GM19239 (cell line): ENCODE measurements at places on chromosomes 1 and 21.

DNA sequence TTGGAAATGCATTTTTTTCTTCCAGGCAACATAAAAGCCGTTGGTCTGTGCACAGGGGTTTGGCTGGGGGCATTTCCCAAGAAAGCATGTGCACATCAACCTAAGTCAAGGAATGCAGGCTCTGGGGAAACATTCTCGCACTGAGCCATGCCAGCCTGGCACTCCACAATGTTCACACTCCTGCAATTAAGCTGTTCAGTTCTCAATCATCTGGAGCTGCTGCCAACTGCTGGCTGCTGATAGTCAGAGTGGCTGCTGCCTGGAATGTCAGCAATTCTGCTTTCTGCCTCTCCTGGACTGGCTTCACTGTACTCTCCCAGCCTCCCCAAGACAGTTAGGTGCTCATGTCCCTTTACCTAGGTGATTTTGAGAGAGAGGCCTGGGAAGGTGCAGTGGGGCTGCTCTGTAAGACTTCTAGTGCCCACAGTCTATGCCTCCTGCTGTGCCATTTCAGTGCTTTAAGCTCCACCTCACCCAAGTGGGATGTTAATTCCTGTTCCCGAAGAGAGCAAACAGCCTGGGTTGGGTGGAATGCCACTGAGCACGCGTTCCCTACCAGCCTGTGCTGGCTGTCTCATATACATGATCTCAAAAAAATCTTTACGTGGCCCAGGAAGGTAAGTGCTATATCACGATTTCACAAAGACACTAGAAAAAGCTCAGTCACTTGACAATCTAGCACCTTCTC is 131.7 kb downstream of the BRINP2 start:
- DNase-seq: no peak

GRCh38 chr1:110462964-110463363 is 12.0 kb downstream of the PROK1 start:
- DNase-seq: no peak

- no peak for DNase-seq
These were observed 46.8 kb downstream of the TRPM2 start for GRCh38 chr21:44399955-44400790.

GRCh38 chr1:48069662-48070395 is 72.6 kb upstream of the TRABD2B start:
- no peak for DNase-seq

GRCh38 chr1:32431736-32432400 is 33.0 kb upstream of the ZBTB8B start:
- no peak for DNase-seq

DNA sequence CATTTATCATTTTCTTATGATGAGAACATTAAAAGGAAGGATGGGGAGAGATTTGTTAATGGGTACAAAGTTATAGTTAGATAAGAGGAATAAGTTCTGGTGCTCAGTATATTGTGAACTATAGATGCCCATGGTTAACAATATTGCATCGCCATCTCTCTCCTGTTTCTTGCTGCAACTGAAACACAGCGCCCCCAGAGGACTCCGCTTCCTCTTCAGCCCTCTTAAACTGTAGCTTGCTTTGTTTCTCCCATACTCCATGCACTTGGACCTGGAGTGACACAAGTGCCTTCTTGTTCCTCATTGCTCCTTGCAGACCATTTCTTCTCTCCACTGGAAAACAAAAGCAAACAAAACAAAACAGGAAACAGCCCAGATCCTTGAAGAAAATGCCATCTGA is 70.1 kb upstream of the NTPCR start:
- no peak for DNase-seq

DNA sequence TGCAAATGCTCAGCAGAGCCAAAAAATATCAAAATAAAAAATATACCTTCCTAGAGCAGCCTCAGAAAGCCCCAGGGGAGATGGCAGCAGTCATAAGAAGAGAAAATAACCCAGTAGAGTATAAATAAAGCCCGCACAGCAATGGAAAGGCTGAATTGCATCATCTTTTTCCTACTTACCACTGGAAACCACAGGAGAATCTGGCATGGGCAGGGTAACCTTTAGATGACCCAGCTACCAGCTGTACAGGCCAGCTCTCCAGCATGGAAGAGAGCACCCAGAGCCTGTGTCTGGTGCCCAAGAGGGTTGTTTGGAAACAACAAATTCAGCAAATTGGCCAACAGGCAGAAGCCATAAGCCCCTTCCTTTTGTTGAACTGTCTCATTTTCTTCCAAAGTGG is 253.1 kb downstream of the OMA1 start:
- no peak for DNase-seq

DNA sequence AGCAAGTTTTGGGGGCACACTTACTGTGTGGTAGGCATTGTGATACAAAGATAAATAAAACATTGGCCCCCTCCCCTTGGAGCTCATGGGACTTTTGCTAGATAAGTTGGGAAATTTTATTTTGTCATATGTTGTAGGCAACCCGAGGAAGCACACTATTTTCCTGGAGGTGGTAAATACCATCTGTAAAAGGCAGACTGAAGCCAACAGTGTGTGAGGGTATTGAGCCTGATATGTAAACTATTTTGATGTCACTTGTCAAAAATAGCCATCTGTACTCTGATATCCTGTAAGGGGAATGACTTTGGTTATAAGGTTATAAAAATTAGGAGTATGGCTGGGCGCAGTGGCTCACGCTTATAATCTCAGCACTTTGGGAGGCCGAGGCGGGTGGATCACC is 30.6 kb downstream of the VANGL2 start:
- DNase-seq: no peak

DNA sequence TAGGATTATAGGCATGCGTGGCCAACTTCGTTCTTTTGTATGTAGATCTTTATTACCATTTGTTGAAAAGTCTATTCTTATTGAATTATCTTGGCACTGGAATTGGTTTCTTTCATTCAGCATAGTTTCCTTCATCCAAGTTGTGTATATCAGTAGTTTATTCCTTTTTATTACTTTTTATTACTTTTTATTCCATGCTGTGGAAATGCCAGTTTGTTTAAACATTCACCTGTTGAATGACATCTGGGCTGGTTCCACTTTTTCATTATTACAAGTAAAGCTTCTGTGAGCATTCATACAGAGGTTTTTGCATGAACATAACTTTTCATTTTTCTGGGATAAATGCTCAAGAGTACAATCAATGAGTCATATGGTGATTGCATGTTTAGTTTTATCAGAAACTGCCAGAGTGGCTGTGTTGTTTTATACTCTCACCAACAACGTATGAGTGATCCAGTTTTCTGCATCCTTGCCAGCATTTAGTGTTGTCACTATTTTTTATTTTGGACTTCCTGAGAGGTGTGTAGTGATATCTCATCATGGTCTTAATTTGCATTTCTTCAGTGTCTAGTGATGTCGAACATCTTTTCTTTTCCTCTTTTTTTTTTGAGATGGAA is 28.6 kb downstream of the PTPRU start:
- DNase-seq: no peak

GRCh38 chr21:45361033-45361997 is 43.6 kb upstream of the COL18A1 start:
- no peak for DNase-seq

DNA sequence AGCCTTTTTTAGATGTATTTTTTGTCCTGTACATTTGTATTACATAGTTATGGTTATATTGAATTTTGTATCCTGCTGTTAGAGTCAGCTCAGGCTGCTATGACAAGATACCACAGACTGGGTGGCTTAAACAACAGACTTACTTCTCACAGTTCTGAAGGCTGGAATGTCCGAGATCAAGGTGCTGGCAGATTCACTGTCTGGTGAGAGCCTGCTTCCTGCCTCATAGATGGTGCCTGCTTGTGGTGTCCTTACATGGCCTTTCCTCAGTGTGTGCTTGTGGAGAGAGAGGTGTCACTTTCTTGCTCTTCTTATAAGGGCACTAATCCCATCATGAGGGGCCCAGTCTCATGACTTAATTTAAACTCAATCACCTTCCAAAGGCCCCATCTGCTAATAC is 23.1 kb upstream of the MYSM1 start:
- DNase-seq: no peak

DNA sequence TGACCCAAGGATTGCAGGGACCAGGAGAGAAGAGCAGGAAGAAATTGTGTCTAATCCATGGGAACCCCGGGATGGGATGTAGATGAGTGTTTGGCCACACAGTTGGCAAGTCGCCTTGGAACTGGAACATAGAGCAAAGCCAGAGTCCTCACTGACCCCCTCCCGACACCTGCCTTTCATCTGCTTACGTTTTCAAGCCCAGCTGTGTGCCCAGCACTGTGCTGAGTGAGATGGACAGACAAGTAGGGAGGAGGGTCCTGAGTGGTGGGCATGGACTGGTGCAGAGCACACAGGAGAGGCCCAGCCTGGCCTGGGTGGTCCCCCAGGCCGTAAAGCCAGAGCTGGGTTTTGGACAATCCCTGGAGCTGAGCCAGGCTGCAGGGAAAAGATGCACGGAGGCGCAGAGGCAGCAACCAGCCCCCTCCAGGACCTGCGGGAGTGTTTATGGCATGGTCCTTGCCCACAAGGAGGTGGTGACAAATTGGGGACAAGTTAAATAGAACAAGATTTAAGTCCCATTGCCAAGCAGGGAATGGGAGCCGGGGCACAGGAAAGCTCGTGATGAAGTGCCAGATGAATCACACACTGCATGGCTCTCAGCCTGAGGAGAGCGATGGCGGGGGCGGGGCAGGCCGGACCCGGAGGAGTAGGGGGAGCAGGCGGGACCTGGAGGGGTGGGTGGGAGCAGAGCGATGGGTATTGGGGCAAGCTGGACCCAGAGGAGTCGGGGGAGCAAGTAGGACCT is 157.8 kb upstream of the VAMP3 start:
- DNase-seq: no peak

DNA sequence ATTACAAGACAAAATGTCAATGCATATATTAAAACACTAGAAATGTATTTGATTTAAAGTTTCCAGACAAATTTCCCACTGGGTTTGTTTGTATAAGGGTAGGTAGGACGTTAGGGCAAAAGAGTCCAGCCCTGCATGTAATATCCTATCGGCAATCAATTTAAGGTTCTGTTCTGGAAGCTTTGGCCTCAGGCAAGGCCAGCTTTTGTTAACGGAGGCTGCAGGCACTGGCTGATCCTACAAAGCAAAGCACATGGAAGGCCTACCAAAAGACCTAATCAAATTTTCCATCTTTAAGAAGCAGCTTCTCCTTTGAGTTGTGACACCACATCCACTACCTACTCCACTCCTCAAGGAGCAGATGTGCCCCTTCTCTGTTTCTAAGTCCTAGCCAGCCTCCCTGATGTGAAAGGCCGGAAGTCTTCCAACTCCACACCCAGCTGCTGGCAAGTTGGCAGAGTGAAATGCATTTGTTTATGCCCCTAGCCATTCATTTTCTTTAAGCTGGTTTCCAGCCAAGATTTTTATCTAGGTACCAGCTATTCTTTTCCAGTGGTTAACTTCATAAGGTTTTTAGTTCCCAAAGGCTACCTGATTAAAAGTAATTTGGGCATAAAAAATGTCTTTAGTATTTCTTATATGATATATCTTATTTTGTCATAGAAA is 452.6 kb downstream of the PTBP2 start:
- DNase-seq: no peak

- DNase-seq: no peak
These were observed 13.8 kb upstream of the CAMTA1 start for GRCh38 chr1:6771441-6771769.

DNA sequence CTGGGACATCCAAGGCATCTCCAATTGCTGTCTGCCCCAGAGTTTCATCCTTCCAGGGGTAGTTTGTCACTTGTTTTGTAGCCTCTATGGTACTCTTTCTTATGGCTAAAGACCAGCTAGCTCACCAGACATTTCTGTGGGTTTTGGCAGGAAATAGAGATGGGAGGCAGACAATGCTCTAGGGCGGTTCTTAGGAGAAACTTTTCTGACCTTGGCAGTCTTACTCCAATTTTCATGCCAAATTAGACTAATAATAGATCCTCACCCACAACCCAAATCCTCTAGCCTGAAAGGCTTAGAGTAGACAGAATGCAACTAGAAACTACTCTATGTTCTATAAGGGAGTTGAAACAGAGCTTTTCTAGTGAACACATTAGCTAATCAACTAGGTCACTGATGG is 69.8 kb downstream of the LRIG2 start:
- DNase-seq: no peak

DNA sequence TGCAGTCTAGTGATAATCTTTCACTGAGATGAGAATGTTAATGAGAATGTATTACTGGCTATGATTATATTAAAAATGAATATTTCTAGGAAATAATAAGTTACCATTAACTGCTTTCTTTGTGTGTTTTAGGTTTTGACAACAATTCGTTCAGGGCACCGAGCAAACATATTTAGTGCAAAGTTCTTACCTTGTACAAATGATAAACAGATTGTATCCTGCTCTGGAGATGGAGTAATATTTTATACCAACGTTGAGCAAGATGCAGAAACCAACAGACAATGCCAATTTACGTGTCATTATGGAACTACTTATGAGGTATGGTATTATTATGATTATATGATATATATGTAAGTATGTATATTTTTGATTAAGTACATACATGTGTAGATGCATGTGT is 37.8 kb upstream of the MPC2 start:
- DNase-seq: no peak

DNA sequence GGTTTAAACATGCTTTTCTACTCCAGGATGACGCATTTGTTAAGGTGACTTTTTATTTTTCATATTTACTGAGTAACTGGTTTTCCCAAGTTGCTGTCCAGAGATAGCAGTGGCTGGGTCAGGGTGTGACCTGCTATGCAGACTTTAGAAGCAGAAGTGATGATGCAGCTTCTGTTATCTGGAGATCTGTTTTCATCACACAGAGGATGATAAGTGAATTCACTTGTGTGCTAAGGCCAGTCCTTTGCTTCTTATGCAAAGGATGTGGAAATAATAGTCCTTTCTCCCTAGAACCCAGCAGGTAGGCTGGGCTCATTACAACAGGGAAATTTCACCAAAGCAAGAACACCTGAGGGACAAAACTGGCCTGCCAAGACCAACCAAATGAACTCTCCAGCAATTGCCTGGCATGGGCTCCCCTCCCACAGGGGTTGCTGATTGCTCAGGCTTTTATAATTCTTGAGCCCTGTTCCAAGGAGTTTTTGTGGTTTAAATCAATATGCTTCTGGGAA is 97.8 kb upstream of the LPGAT1 start:
- no peak for DNase-seq

DNA sequence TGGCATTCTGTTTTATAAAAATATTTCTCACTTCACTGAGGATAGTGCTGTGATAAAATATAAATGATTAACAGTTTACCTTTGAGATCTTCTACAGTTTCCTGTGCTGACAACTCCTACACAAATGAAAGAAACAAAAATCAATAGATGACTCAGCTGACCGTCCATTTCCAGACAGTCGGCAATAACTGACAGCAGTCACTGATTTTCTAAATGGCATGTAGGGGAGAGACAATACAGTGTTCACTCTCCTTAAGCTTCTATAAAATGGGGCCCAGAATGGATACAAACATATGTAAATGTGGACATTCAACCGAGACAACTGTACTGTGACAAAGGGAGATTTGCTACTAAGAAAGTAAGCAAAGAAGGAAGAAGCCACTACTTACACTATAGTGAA is 34.3 kb downstream of the PCNX2 start:
- peak; percentile 29 for DNase-seq
